ENCODE measurements at places on chromosomes 4 and X. TPM values are rescaled to one million over a fixed set of nuclear protein-coding genes. Genes with fewer than 3 reads are reported as not detected.

DNA sequence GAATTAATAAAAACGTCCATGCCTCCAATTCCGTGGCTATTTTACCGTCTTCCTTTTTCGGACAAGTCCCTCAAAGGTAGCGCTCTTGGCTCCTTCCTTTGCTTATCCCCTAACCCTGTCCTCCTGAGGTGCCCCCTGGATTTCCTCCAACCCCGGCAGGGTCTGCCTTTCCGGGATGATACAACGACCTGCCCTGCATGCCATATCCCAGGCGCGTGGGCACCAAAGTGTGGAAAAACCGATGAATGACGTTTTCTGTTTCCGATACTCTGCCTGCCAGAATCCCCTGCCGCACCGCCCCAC, 706 bp upstream of the CSTF2 start:
- DNase-seq, result no peak

DNA sequence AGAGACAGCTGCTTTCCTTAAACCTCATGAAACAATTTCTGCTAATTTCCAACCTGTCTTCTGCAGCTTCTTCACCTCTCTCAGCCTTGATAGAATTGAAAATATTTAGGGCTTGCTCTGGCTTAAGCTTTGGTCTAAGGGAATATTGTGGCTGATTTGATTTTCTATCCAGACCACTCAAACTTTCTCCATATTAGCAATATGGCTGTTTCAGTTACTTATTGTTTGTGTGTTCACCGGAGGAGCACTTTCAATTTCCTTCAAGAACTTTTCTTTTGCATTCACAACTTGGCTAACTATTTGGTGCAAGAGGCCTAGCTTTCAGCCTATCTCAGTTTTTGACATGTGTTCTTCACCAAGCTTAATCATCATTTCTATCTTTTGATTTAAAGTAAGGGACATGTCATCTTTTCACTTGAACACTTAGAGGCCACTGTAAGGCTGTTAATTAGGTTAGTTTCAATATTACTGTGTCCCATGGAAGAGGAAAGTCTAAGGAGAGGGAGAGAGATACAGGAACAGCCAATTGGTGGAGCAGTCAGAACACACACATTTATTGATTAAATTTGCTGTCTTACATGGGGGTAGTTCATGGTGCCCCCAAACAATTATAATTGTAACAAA, 213.2 kb downstream of the RASL11B start:
- no peak for DNase-seq

DNA sequence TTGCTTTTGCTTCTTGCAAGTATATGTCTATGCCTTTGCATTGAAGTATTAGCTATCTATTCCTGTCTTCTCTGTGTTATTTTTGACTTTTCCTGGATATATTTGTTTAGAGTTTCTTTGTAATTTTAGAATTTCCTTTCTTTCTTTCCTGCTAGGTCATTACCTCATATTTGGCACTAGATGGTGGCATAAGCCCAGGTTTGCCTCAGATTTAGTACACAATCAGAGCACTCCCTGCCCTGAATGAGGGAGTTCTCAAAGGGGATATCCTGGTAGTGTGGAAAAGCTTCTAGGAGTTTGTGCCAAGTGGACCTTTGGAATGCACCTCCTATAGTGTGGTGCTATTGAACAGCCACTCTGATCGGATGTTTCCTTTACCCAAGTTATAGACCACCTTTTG, 181.6 kb downstream of the UGT8 start:
- DNase-seq, result no peak

DNA sequence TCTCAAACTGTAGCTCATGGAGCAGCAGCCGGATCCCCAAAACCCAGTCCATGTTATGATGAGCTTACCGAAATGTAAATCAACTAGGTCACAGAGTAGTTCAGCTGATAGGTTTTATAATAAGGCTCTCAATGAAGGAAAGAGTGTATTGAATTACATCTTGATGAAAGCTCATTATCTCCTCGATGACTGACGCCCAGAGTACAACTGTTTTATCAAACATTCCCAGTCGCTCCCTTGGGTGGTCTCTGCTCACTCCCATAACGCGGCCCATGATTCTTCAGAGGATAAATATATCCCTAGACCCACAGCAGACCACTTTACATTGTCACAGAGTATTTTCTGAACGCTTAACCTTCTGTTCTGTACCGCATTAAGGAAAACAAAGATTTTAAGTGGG, 452.3 kb upstream of the GALNT7 start:
- no peak for DNase-seq

TIGD2 gene
- 4.0 TPM for total RNA-seq

ZMAT1 gene
- total RNA-seq, result 14.5 TPM

All from omental fat pad (tissue), 4 donors.